T-helper 22 cell (primary cell): ENCODE measurements at places on chromosomes 2 and 18.

DNA sequence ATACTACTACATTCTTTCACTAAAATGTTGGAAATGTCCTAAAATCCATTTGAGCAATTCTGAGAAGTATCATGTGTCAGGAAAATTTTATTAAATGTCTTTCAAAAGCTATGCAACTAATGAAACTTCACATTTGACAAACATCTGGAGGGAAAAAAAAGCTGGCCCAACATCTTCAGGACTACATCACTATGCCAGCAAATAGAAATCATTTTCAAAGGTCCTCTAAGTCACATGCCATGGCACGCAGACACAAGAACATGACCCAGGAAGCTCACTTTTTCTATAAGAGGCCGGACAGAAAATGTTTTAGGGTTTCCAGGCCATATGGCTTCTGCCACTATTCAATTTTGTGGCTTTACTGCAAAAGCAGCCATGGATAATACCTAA, 11.6 kb downstream of the KANSL3 start:
- DNase-seq: no peak

- no peak for DNase-seq
These were observed 238.3 kb downstream of the LOXHD1 start for GRCh38 chr18:46418663-46419260.

- no peak for DNase-seq
These were observed 33.3 kb upstream of the KLF11 start for GRCh38 chr2:10009811-10010781.

DNA sequence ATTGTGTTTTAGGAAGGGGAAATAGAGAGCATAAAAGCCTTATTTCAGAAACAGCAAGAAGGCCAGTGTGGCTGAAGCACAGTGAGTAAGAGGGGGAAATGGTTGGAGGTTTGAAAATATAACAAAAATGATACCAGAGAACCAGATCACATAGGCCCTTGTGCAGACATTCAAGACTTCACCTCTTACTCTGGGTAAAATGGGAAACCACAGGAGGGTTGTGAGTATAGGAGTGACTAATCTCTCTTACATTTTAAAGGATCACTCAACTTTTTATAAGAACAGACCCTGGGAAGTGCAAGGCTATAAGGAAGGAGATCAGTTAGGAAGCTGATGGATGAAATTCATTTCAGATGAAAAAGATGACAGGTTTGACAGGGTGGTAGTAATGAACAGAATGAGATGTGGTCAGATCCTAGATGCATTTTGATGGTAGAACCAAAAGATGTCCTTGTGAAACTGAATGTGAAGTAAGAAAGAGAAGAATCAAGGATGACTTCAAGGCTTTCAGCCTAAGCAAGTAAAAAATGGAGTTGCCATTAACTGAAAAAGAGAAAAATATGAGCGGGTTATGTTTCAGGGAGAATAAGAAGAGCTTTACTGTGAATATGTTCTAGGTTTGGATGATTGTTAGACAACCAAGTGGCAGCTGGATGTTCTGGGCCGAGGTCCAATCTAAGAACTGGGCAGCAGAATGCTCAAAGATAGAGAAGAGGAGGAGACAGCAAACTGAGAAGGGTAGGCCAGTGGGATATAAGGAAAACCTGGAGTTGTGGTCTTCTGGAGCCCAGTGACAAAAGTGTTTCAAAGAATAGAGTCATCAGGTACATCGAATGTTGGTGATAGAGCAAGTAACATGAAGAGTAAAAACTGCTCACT, 65.1 kb downstream of the USP40 start:
- no peak for DNase-seq

DNA sequence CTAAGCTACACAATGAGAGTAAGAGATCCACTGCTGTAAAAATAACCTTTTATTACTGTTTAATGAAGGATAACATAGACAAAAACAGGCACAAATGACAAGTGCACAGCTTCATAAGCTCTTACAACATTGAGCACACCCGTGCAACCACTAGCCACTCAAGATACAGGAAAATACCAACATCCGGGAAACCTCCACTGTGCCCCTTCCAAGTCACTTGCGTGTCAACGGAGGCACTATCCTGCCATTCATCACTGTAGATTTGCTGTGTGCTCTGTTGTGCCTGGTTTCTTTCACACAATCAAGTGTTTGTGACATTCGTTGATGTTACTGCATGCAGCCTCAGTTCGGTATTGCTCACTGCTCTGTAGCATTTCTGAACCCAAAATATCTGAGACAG, 292.9 kb upstream of the MYT1L start:
- DNase-seq: no peak

DNA sequence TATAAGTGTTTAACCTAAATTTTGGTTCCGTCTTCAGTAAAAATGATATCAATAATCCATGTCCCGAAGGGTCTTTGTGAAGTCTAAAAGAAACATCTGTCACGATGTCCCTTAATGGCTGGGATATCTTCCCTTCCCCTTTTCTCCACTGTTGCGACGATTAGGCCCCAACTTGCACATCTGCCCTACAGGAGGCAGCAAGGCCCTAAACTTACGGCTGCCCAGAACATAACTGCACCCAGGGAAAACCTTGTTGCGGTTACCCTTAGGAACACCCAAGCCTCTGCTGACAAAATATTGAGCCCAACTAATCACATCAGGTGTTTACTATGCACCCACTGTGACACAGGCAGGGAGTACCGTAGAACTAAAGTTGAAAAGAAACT, 1.3 kb upstream of the SMAD2 start:
- peak; percentile 2 for DNase-seq
